IMR-90 (cell line): ENCODE measurements at places on chromosomes 2 and 18.

GRCh38 chr2:70391988-70392387 is 90.1 kb upstream of the FAM136A start:
- peak; percentile 19 for DNase-seq

- no peak for DNase-seq
These were observed 28.0 kb upstream of the PMAIP1 start for GRCh38 chr18:59871711-59872362.

DNA sequence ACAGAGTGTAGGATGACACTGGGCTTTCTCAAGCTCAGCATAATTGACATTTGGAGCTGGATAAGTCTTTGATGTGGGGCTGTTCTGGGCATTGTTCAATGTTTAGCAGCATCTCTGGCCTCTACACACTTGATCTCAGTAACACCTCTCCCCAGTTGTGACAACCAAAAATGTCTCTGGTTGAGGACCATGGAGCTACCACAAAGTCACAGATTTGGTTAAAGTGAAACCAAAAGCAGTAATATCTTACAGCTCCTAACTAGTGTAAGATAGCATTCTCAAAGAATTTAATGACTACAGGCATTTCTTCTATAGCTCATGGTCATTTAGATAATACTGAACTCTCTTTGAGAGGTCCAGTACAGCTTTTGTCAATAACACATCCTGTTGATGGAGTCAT is 23.4 kb upstream of the PAX3 start:
- no peak for DNase-seq

DNA sequence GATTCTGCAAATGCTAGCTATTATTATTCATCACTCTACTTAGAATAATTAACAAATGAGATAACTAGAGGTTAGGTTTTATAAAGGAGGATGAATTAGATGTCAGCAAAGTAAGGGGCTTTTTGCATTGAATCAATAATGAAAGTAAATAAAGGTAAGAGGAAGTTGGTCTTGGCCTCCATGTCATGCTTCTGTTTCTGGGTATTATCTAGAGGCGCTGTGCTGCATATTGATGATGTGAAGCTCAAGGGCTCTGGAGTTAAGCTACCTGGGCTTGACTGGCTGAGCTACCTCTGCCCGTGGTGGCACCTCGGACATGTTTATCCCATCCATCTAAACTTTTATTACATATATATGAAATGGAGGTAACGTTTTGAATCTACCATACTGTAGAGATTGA is 350.9 kb downstream of the PARD3B start:
- DNase-seq, result no peak

GRCh38 chr2:46286715-46287114 is 10.5 kb upstream of the EPAS1 start:
- DNase-seq, result no peak

DNA sequence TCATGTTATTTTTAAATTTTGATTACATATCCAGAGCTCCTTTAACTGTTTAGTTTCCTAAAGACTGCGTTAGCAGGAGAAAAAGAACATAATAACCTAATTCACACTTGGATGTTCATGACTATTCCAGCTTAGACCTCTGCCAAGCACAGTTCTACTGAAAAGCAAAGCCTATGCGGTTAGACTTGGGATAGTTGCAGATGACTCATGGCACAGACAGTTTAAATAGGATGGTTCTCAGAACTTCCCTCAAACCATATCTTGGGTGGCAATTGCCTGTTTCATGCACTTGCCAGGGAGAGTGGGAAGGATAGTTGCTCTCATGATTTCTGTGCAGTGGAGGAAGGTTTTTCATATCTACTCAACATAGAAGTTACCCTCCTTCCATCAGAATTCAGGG is 149.7 kb upstream of the KLHL29 start:
- DNase-seq, result no peak
